NCI-H510A (cell line): ENCODE measurements at places on chromosomes 4 and X.

DNA sequence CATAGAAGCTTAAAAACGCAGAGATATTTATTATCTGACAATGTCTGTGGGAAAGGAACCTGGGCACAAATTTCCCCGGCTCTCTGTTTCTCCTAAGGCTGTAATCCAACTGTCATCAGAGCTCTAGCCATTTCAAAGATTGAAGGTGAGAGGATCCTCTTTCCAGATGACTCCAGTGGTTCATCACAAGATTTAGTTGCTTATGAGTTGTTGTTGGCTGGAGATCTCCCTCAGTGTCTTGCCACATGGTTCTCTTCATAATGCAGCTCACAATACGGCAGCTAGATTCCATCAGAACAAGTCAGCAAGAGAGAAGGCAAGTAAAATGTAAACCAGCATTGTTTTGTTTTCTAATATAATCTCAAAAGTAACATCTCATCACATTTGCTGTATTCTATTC, 369.4 kb downstream of the GASK1B start:
- DNase-seq, result no peak

GRCh38 chr4:105128208-105128607, 18.5 kb upstream of the TET2 start:
- no peak for DNase-seq

DNA sequence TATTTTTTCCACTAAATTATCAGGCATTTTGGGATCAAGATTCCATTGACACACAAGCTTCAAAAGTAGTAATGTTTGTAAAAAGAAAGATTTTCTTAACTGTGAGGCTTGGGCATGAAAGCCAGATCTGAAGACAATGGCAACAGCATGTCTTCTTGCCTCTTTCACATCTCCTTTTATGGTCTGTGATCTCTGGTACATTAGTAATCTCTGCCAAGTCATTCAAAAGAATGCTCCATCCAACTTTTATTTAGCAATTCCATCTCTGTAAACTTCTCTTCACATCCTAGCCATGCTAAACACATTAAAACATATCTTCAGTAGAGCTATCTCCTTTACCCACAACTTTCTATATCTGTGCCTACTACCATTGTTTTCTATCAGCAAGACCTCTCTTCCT, 465.4 kb downstream of the FAT4 start:
- DNase-seq, result no peak

- peak; percentile 6 for DNase-seq
These were observed 772 bp upstream of the FBXW7 start for GRCh38 chr4:152536545-152537182.

GRCh38 chrX:70062961-70063550, 799 bp downstream of the OTUD6A start:
- no peak for DNase-seq

DNA sequence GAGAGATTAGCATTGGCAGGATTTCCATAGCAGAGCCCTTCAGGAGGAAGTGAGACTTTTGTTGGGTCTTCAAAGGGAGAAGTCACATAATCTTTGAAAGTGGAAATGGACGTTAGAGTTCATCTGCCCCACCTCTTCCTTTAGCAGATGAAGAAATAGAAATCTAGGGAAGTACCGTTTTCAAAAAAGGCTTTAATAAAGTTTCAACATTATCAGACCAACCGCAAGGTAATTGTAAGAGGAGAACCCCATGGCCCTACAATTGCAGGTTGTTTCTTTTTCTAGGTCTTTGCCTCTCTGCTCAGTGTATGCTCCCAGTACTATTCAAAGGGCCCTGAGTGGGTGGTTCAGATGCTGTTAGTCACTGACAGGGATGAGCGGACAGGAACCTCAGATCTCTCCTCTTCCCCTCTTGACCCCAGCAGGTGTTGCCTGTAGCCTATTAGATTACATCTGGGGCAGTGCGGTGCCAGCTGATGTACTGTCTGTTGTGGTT, 48.6 kb upstream of the AP1S2 start:
- DNase-seq, result peak; percentile 5

- peak; percentile 74 for DNase-seq
These were observed 32.3 kb downstream of the NOP14 start for GRCh38 chr4:2930758-2931511.

- no peak for DNase-seq
These were observed 32.1 kb downstream of the ASB5 start for GRCh38 chr4:176236946-176237345.

- no peak for DNase-seq
These were observed 171.9 kb upstream of the GALNT7 start for GRCh38 chr4:172996571-172997216.

- no peak for DNase-seq
These were observed 8.4 kb upstream of the VSIG1 start for GRCh38 chrX:108036298-108036973.

DNA sequence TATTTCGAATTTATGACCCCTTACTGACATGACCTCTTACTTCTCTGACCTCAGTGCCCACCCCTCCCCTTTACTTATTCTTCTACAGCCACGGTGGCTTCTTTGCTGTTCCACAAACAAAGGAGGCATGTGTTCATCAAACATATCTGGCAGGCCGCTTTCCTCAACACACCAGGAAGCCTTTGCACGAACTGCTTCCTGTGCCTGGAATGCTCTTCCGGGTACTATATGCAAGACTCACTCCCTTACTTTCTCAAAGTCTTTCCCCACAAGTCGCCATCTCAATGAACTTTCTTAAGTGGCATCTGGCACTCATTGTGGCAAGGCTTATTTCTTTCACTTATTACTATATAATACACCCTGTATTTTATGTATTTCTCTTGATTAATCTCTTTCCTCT, 351.5 kb upstream of the DDX53 start:
- DNase-seq, result no peak

DNA sequence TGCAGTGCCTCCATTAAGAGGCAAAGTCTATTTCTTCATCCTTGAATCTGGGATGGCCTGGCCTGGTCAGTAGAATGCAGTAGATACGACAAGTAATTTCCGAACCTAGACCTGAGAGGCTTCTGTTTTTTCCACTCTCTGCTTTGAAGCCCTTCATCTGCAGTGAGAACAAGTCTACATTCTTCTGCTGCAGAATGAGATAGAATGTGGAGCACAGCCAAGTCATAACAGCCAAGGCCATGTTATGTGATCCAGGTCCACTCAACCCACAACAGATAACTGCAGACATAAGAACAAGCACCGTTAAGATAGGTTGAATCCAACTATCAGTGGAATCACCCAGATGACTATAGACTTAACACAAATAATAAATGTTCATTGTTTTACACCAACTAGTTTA, 1297.7 kb downstream of the C4orf33 start:
- no peak for DNase-seq

DNA sequence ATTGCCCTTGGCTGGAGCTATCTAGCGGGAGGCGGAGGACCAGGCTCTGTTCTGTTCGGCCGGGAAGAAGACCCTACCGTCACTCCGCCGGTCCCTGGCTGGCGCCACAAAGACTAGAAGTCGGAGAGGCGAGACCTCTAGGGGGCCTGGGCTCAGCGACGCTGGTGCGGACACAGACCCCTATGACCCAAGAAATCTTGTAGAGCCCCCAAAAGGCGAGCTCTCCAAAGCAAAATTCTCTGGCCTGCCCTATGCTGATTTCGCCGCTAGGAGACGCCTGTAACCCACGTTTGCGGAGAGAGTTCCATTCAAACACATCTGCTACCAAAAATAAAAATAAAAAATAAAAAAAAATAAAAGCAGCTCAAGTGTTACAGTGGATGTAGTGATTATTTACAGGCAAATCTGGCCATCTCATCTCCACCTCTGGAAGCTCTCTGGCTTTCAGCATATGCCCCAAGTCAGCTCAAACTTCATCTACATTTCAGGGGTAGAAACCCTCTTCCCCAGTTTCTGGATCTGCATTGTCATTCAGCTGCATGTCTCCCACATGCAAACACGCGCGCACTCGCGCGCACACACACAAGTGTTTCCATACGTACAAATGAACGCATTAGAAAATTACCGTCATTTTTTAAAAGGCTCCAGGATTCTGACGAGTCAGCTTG, 2.4 kb upstream of the PCDH10 start:
- no peak for DNase-seq

DNA sequence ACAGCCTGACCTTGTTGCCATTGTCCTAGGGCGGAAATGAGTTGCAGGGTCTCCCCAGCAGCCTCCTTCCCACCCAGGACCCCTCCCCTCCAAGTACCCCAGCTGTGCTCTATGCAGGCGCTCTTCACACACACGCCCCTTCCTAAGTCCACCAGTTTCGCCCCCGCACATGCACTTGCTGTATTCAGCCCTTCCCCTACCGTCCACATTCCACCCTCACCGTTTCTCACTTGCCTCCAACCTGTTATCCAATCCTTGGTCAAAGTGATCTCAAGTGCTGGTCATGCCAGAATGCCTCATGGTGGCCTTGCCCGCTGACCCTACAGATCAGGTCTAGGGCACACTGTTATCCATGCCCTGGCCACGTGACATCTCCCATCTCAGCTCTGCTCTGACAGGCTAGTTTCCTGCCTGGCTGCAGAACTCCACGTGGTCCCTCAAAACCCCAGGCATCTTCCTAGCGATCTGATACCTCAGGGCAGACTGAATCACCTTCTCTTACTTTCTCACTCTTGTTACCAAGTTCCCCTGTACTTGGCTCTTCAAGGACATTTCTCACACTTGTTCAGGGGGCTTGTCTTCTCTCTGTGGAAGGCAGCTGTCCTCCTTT, 39.7 kb downstream of the NSG1 start:
- DNase-seq, result no peak

- DNase-seq, result no peak
These were observed 174.6 kb downstream of the SOWAHB start for GRCh38 chr4:76723373-76723772.

DNA sequence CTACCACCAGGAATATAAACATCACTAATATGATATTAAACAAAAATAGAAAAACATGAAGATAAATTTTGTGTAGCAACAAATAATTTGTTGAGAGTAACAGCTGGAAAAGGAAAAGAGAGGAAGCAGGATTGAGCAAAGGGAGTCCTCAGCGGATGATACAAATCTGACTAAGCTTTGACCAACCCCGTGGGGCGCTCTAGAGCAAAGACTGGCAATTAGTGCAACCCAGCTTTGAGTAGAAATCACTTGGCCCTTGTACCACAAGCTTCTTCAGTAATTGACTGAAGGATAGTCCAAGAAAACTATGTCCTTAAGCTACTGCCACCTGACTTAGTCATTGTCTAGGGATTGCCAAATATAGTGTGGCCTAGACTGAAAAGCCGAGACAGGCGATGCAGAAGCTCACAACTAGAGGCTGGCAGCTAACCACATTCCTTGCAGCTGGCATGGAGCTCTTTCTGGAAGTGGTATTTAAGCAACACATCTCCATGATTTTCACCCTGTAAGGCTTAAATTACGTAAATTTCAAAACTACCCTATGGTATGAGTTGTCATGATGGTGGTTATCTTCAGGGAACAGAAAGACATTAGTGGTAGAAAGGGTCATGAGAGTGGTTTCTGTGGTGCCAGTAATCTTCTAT, 396.0 kb downstream of the PDGFC start:
- DNase-seq, result no peak
